Activated T-helper 1 cell treated with anti-CD3 and anti-CD28 coated beads, Interleukin-12 subunit alpha, Interleukin-12 subunit beta, Interleukin-2, Interleukin-4 antibody, amounts not matched to agents 30 ng/mL and 10 ng/mL and 1 ng/mL, durations not matched to agents 14 hours and 24 hours and 36 hours (primary cell): ENCODE measurements at places on chromosomes 5 and 9. TPM values are rescaled to one million over a fixed set of nuclear protein-coding genes. Genes with fewer than 3 reads are reported as not detected.

SLC34A1 gene
- 0.26 TPM in 1 of 2 replicates, not detected in the other for total RNA-seq

TRIM7 gene
- total RNA-seq, result 1.5 and 1.8 TPM in 2 replicates

SPOCK1 gene
- not detected in 2 replicates for total RNA-seq

SLC28A3 gene
- 0.60 and 0.66 TPM in 2 replicates for total RNA-seq

ZBTB26 gene
- 8.3 and 9.9 TPM in 2 replicates for total RNA-seq

MEGF10 gene
- not detected in 2 replicates for total RNA-seq

CCNB1 gene
- 106 and 115 TPM in 2 replicates for total RNA-seq

PCDHGB3 gene
- total RNA-seq, result 0.47 and 0.66 TPM in 2 replicates

HMCN2 gene
- total RNA-seq, result not detected in 2 replicates

DPM2 gene
- 62.6 and 70.2 TPM in 2 replicates for total RNA-seq

RABGAP1 gene
- total RNA-seq, result 26.6 and 30.2 TPM in 2 replicates

- DNase-seq, result no peak
Observed at GRCh38 chr5:141003791-141004611, 37.7 kb downstream of the PCDHAC2 start.

GRCh38 chr5:143606043-143606752 lies 202.7 kb upstream of the NR3C1 start:
- peak; percentile 21 for DNase-seq

GRCh38 chr5:128154943-128155342 lies 71.4 kb downstream of the SLC12A2 start:
- no peak for DNase-seq

DNA sequence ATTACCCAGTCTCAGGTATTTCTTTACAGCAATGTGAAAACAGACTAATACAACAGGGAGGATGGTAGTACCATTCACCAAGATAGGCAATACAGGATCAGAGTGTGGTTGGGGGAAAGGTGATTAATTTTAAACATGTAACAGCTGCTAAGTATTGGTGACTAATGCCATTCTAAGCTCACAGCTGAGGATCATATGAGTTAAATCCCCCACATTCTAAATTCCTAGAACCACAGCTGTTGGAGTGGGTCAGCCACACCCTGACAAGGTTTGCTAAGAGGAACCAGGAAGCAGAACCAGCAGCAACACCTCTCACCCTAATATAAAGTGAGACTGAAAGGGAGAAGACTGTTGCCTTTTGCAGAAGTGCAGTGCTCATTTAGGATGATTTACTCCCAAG lies 24.8 kb downstream of the HSPB3 start:
- no peak for DNase-seq

GRCh38 chr9:5873439-5873838 lies 17.2 kb upstream of the MLANA start:
- no peak for DNase-seq

DNA sequence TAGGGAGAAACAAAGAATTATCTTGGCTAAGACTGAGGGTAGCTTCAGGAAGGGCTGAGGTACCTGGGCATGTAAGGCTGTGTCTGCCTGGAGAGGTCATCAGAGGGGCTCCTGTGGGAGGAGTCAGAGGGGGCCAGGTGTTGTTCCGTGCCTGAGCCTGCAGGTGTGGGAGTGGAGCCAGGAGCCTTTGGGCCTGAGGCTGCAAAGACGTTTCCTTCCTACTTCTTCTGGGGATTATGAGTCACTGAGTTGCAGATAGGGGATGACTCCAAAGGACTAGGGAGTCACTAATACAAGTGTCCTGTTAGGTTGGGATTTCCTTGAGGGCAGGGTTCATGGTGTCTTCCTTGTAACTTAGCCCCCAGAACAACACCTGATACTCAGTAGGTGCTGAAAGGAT lies 391.1 kb downstream of the ARHGEF28 start:
- DNase-seq, result no peak

GRCh38 chr5:96633820-96634219 lies 28.4 kb upstream of the CAST start:
- DNase-seq, result no peak

GRCh38 chr5:72233835-72234234 lies 86.2 kb downstream of the MRPS27 start:
- no peak for DNase-seq

- no peak for DNase-seq
Observed at GRCh38 chr5:53557386-53557785, 3.1 kb upstream of the NDUFS4 start.

- no peak for DNase-seq
Observed at GRCh38 chr5:176702671-176703641, 55.7 kb downstream of the TSPAN17 start.

DNA sequence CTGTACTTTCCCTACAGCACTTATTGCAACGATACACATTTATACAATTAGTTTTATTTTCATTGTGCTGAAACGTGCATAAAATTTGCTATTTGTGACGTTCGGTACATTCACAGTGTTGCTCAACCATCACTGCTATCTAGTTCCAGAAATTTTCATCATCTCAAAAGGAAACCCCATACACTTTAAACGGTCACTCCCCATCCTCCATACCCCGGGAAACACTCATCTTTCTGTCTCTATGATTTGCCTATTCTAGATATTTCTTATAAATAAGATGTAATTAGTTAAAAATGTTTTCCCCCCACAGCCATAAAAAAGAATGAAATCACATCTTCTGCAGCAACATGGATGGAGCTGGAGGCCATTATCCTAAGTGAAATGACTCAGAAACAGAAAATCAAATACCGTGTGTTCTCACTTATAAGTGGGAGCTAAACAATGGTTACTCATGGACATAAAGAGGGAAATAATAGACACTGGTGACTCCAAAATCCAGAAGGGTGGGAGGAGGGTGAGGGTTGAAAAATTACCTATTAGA lies 40.2 kb upstream of the TEX48 start:
- DNase-seq, result no peak

GRCh38 chr9:137392232-137393007 lies 30.5 kb downstream of the EXD3 start:
- no peak for DNase-seq

DNA sequence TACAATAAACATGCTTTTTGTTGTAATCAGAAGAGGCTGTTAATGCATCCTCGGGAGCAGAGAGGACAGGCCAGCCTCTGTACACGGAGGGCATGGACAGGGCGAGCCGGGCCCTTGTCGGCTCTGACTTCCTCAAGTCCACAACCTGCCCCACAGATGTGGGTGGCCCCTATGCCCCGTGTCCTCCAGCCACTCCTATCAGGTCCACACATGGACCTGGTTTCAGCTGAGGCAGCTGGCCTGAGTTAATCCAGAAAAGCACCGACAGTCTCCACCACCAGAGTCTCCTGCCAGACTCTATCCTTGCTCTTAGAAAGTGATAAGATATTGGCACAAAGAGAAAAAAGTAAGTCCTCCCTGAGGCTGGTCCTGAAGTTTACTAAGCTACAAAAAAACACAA lies 52.4 kb upstream of the PHYKPL start:
- DNase-seq, result no peak

DNA sequence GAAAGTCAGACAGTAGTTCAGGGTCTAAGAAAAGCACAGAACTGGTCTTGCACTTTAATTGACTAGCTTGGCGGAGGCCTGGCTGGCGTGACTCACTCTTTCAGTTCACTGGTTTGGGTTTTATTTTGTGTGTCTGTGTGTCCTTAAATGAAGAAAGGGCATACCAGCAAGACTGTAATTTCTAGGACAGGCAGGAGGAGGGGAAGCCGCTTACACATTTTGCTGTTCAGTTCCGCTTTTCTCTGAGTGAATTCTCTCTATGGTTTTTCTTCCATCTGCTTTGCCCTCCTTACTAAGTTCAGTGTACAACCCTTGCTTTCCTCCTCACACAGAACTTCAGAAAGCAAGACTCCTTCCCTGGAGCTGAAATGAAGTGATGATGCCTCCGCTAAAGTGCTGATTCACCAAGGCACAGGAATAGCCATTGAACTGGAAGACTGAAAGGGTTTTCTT lies 150.8 kb downstream of the MEF2C start:
- DNase-seq, result no peak

- DNase-seq, result no peak
Observed at GRCh38 chr5:53373451-53374158, 106.8 kb upstream of the FST start.

GRCh38 chr5:56881571-56881970 lies 27.8 kb upstream of the SETD9 start:
- DNase-seq, result no peak

DNA sequence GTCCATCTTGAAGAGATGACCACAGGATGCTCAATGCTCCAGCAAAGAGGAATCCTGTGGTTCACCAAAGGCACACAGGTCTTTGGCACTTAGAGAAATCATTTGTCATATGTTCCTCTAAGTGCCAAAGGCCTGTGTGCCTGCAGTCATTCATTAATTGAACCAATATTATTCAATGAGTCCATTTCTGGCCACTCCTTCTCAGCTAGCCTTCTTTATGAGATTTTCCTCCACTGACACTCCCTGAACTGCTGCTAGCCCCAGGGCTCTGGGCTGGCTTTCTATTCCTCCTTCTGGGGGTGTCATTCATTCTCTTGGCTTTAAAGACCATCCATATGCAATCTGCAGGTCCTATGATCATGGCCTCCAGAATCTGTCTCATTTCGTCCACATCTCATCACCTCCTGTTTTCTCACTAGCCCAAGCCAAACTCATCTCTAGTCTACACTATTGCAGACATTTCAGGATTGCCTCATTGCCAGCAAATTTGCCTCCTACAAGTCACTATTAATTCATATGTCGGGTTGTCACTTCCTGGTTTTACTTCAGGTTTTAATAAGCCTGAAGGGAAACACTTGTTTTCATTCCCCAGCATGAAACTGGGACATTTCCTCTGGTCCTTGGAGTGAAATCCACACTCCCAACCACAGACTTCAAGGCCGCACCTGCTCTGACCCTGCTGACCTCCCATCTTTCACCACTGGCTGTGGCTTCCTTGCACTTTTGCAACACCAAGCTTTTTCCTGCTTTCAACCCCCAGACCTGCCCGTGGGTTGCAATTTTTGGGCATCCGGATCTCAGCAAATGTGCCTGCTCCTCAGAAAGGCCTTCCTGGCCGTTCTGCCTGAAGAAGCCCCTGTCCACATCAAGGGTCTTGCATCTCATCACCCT lies 35.1 kb downstream of the KCNIP1 start:
- no peak for DNase-seq

DNA sequence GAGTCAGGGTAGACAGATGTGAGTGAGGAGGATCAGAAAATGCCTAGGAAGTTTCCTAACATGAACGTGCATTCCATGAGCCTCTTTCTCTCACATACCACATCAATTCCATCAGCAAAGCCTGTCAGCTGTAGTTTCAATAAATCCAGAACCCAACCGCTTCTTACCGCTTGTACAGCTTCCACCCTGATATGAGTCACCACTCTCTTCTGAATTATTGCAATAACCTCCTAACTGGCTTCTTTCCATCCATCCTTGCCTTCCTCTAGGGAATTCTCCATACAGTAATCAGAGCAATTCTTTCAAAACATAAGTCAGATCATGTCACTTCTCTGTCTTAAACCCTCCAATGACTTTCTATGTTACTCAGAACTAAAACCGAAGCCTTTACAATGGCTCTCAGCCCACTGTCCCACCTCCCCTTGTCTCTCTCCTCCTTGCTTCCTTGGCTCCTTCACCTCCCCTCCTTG lies 8.1 kb upstream of the RAD23B start:
- DNase-seq, result no peak

DNA sequence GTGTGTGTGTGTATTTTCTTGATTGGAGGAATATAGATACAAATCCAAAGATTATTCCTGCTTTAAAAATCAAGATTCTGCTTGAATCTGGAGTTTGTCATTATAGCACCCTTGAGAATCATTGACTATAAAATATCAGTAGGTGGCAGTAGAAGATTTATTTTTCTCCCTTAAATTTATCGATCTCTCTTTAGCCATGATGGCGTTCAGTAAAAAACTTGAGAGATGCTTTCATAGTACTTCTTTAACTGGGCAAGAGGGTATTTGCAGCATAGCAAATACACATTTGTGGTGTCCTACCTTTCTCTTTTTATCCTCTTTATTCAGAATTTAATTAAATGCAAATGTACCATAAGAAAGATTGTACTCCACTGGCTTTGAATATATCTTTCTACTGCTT lies 307.7 kb downstream of the ADGRV1 start:
- DNase-seq, result no peak

DNA sequence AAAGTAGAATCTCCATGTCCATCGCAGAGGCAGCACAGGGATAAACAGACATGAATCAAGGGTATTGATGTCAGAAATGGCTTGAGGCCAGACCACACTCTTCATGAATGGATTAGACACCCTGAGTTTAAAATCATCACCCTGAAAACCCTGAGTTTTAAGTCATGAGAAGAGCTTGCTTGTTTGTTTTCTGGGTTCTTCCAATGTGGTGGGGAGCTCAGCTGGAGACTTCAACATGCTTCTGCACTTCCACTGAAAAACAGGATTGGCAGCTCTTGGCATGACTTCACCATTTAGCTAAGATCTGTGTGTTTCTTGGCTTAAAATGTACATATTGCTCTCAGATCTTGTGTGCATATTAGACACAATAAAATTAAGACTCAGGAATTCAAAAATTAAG lies 9.8 kb downstream of the GCNT4 start:
- DNase-seq, result no peak

GRCh38 chr9:71680189-71680980 lies 87.9 kb downstream of the CEMIP2 start:
- no peak for DNase-seq

DNA sequence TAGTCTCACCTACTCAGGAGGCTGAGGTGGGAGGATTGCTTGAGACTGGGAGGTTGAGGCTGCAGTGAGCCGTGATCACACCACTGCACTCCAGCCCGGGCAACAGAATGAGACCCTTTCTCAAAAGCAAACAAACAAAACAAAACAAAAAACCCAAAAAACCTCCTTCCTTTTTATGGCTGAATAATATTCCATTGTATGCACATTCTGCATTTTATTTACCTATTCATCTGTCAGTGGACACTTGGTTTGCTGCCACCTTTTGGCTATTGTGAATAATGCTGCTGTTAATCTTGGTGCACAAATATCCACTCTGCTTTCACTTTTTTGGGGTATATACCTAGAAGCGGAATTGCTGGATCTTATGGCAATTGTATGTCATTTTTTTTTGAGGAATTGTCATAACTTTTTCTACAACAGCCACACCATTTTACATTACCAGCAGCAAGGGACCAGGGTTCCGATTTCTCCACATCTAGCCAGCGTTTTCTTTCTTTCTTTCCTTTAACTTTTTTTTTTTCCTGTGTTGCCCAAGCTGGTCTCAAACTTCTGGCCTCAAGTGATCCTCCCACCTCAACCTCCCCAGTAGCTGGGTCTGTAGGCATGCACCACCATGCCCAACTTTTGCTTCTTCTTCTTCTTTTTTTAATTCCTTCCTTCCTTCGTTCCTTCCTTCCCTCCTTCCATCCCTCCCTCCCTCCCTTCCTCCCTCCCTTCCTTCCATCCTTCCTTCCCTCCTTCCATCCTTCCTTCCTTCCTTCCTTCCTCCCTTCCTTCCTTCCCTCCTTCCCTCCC lies 30.6 kb downstream of the NKX2-5 start:
- DNase-seq, result no peak

GRCh38 chr5:2752059-2752820 lies 763 bp upstream of the IRX2 start:
- DNase-seq, result no peak

GRCh38 chr9:18821788-18822187 lies 211.2 kb downstream of the SAXO1 start:
- DNase-seq, result no peak

DNA sequence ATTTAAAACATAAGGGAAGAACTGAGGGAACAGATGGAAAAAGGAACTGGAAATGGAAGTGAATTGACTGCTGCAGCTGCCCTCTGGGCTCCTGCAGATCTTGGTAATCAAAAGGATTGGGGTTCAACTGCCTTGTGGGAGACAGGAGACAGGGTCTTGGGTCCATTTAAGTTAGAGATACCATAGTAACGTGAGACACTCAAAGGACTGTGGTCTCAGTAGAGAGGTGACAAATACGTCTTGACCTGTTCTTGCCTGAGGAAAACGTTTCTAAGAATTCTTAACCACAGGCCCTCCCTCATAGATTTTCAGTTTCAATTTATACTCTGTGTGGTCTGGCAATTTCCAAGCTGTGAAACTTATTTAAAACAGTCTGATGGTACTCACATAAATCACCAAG lies 100.8 kb upstream of the DHFR start:
- peak; percentile 55 for DNase-seq
